Activated CD4-positive, alpha-beta T cell treated with anti-CD3 and anti-CD28 coated beads for 4 hours (primary cell): ENCODE measurements at places on chromosomes 16 and 17.

- DNase-seq, result no peak
These were observed 70.1 kb downstream of the CMIP start for GRCh38 chr16:81514568-81515258.

DNA sequence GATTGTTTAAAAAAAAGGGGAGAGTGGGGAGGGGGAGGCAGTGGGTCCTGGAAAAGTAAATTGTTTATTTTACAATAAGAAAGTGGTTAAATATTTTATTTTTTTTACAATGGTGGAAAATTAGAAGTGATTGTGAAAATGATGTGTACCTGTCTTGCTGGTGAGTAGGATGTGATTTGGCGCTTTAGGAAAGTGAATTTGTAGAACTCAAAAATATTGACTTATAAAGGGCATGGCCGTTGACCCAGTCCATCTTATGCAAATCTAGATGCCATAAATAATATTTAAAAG lies 10.2 kb upstream of the CES1 start:
- DNase-seq, result no peak

DNA sequence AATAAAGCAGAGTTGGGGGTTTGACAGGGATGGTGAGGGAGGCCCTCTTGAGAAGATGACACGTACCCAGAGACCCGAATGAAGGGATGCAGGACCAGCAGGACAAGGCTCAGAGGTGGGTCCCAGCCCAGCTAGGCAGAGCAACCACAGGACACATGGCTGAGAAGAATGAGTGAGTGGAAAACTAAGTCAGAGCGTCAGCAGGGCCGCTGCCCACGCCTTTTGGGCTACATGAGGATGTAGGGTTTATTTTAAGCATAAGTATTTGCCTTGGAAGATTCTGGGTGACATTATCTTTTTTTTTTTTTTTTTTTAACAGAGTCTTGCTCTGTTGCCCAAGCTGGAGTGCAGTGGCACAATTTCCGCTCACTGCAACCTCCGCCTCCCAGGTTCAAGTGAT lies 176.0 kb downstream of the TMEM132E start:
- no peak for DNase-seq

DNA sequence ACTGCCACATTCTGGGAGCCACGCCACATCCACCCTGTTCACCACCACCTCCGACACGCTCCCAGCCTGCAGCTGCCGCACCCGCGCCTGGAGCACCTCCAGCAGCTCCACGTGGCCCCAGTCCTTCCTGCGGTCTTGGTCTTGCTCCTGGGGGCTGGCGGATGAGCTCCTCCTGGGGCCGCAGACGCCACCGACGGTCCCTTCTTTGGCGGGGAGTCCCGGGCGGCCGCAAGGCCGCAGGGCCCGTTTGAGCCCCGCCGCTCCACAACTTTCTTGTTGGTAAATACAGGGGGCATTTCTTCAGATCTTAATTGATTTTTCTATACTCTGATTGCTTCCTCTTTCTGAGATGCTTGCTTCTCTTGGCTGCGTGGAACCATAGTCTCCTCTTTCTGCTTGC lies 75.3 kb upstream of the MED13 start:
- DNase-seq, result no peak

GRCh38 chr17:21291862-21292261 lies 7.4 kb downstream of the MAP2K3 start:
- no peak for DNase-seq

DNA sequence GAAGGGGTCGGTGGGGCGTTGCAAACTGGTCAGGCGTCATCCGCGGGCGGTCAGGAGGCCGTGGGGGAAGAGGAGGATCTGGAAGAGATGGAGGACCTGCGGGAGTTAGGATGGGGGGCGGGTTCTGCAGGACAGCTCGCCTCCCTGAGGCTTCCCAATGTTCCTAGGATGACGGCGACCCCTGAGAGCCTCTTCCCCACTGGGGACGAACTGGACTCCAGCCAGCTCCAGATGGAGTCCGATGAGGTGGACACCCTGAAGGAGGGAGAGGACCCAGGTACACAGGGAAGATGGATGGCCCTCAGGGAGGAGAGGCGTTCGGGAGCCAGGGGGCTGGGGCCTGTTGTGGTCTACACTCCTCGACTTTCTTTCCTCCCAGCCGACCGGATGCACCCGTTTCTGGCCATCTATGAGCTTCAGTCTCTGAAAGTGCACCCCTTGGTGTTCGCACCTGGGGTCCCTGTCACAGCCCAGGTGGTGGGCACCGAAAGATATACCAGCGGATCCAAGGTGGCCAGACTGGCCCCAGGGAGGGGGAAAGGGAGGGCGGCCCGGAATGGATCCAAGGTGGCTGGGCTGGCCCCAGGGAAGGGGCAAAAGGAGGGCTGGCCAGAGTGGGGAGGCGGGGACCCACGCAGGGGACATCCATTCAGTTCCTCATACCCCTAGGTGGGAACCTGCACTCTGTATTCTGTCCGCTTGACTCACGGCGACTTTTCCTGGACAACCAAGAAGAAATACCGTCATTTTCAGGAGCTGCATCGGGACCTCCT lies 839 bp downstream of the PLD2 start:
- no peak for DNase-seq

- DNase-seq, result no peak
These were observed 37.5 kb downstream of the SOCS3 start for GRCh38 chr17:78322327-78322857.

DNA sequence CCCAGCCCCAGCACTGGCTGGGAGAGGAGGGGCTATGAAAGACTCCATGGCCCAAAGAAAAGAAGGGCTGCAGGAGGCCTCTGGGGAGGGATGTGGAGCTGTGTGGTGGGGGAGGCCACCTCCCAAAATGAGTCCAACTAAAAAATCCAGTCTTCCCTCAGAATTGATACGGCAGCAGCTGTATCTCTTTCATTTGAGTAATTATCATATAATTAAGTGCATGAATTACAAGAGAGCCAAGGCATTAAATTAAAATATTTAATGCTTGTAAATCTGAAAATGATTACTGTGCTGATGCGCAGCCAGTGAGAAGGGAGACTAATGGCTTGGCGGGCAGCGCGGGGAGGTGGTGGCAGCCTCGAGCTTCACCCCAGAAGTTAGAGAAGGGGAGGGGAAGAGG lies 192.8 kb downstream of the C16orf78 start:
- no peak for DNase-seq

DNA sequence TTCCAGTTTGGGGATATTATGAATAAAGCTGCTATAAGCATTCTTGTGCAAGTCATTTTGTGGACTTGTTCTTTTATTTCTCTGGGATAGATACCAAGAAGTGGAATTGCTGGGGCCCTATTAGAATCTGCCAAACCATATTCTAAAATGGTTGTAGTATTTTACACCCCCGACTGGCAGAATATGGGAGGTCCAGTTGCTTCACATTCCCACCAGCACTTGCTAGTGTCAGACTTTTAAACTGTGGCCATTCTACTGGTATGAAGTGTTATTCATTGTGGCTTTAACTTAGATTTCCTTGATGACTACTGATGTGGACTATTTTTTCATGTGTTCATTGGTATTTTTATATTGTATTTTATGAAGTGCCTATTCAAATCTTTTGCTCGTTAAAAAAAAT lies 18.1 kb upstream of the NUP93 start:
- no peak for DNase-seq

DNA sequence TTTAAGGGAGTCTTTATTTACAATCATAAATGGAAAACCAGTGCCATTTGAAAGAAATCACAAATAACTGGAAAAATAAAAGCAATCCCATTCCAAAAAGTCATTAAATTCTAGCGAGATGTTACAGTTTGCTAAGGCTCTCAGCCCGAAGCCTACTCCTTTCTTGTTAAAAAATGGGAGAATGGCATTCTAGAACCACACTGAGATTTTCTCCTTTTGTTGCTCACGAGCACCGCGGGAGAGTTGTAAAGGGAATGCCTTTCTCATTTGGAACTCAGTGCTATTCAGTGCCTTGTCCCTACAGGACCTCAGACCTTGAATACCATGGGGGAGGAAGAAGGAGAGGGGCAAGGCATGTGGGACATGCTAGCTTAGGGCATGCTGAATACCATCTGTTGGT lies 36.3 kb downstream of the GDE1 start:
- no peak for DNase-seq

DNA sequence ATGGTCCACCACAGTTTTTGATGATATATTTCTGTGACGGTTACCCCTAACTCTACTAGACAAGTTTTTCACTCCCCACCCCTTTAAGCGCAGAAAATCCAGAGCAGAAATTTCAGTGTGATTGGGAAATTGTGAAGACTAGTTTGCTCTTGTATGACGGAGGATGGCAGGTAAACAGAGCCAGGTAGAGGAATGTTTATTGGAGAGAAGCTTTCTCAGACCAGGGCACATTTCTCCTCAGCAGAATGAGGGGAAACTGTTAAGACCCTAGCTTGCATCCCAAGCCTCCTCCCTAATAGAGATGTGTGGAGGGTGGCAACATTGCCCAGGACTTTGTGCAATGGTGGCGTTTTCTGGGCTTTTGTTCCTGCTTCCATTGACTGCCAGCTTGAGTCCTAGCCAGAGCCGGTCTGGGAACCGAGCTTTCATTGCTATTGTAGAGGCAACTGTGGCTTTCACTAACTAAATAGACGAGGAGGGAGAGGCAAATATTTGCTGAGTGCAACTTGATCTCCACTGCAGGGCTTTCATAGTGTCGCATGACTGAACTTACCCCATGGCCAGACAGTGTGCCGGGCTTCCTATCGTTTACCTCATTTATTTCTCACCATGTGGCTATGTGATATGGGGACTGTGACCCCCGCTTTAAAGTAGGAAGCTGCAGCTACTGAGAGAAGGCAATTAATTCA lies 159.6 kb upstream of the MPHOSPH6 start:
- DNase-seq, result no peak

DNA sequence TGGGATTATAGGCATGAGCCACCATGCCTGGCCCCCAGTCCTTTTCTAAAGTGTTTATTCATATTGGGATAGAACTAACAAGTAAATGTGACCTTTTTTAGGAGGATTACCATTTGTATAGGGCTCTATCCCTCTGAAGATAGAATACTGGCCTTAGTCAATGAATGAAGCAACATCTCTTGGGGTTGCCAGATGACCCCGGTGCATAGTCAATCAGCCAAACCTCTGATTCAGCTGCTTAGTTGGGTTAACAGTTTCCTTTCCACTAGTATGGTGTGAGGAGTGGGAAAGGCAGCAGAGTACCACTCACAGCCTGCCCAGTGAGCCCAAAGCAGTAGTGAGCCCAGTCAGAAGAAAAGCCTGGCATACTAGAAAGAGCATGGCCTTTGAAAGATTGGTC lies 94.6 kb upstream of the TBX2 start:
- DNase-seq, result no peak

DNA sequence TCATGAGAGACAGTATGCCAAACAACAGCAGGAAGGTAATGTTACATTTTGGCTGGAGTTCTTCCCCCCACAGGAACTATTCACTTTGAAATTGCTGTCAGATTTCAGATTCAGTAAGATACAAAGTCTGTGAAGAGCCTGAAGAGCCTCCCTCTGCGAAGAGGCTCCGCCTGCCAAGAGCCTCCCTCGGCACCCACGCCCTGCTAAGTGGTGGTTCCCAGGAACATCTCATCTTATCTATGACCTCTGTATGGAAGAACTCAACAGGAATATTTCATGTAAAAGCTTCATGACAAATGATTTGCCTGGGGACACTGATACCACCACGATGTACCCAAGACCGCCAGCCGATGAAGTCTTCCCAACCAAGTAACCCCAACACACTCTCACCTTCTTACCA lies 3.2 kb downstream of the ZC3H7A start:
- DNase-seq, result no peak

DNA sequence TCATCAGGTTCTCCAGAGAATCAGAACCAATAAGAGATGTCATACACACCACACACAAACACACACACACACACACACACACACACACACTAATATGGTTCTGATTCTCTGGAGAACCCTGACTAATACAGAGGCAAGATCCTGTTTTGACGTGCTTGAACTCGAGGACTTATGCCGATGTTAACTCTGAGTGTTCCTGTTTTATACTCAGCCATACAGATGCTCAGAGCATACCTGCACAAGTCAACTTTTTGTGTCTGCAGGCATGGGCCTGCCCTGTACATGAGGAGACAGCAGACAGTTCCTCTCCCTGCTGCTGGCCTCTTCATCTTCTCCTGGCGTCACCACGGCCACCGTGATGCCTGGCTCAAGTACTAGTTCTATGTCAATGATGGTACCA lies 635.9 kb downstream of the WWOX start:
- no peak for DNase-seq

GRCh38 chr16:86466696-86467406 lies 43.5 kb upstream of the FOXF1 start:
- no peak for DNase-seq

GRCh38 chr17:7011942-7012254 lies 526 bp upstream of the RNASEK start:
- no peak for DNase-seq

DNA sequence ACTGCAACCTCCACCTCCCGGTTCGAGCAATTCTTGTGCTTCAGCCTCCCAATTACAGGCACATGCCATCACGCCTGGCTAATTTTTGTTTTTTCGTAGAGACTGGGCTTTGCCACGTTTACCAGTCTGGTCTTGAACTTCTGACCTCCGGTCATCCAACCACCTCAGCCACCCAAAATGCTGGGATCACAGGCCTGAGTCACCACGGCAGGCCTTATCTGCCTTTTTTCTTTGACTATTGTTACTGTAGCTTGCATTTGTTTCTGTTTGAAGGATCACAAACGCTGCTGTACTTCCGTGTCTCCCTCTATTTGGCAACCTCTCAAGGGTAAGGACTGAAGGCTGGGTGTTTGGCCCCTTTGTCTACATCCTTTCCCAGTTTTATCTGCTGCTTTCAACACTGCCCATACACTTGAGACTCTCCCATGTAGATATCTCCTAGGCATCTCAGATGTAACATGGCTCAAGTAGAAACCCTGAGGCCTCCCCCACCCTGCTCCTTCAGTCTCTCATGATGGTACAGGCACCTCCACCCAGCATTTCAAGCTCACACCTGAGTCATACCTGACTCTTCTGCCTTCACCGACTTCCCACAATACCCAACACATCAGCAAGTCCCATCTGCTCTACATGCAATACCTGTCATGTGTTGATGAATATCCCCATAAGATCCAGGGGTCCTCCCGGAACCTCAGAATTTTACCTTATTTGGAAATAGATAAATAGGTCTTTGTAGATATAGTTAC lies 219.0 kb downstream of the CPPED1 start:
- no peak for DNase-seq

GRCh38 chr17:68595496-68595895 lies 5.7 kb downstream of the FAM20A start:
- no peak for DNase-seq

DNA sequence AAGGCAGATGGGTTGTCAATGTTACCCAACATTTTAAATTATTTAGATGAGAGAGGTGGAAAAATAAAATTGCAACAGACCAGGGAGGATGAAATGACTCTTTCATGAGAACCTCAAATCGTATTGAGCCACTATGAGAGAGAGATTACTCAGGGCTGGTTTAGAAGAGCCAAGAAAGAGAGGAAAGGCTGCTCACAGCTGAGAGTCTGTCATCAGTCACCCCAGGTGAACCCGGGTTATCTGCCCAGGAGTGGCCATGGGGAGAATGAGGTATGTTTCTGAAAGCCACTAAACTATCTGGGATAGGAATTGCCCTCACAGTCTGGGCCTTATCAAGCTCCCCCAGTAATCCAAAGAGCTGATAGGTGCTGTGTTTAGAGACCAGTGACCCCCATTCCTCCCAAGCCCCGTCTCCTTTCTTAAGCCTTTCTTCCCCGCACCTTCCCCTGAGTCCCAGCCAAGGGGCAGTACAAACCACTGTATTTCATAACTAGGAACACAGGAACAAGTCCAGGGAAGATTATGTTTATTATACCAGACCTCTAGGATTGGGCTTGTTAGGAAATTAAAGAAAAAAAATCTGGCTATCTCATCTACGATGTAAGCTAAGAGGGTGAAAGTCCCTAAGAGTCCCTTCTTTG lies 158.9 kb upstream of the NOL11 start:
- DNase-seq, result no peak
